ENCODE measurements at places on chromosomes 13 and 19. TPM values are rescaled to one million over a fixed set of nuclear protein-coding genes. Genes with fewer than 3 reads are reported as not detected.

- no peak for DNase-seq
These were observed 119.4 kb downstream of the SLC7A1 start for GRCh38 chr13:29476046-29476445.

DNA sequence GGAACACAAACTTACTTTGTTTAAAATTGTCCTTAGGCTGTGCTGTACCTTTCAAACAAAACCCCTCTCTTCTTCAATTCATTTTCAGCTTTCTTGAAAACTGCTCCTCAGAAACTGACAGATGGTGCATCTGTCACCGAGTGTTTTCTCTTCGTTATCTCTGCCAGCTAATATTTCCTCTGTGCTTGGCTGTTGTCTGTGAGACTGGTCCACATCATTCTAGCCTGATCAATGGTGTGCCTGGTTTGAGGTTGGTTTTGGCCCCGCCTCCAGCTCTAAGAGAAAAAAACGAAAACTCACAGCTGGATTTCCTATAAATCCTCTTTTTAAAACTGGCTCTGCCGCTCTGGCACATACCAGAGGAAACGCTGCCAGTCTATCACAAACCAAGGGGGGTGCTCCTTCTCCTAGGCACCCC, 79.7 kb downstream of the STARD13 start:
- DNase-seq: no peak

DNA sequence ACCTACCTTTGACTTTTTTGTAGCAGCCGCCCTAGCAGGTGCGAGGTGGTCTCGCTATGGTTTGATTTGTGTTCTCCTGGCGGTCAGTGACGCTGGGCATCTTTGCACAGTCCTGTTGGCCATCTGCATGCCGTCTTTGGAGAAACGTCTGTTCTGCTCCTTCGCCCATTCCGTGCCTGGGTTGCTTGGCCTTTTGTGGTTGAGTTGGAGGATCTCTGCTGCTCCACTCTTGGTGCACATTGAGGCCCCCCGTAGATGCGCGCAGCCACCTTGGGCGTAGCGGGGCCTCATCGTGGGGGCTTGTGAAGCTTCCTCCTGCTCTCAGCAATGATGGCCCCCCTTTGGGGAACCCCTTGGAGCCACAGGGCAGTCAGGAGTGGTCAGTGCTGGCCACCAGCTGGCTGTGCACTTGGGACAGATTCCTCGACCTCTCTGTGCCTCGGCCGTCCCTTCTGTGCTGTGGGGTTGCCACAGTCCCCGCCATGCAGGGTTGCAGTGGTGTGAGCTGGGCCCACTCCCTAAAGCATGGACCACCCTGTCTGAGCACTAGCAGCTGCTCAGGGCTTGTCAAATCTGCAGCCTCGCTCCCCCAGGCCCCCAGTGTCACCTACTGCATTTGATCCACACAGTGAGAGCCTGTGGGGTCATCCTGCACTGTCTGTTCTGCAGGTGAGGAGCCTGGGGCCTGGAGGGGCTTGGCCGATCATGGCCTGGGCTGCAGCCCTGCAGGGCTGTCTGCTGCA, 170.8 kb downstream of the KDM4B start:
- no peak for DNase-seq

DNA sequence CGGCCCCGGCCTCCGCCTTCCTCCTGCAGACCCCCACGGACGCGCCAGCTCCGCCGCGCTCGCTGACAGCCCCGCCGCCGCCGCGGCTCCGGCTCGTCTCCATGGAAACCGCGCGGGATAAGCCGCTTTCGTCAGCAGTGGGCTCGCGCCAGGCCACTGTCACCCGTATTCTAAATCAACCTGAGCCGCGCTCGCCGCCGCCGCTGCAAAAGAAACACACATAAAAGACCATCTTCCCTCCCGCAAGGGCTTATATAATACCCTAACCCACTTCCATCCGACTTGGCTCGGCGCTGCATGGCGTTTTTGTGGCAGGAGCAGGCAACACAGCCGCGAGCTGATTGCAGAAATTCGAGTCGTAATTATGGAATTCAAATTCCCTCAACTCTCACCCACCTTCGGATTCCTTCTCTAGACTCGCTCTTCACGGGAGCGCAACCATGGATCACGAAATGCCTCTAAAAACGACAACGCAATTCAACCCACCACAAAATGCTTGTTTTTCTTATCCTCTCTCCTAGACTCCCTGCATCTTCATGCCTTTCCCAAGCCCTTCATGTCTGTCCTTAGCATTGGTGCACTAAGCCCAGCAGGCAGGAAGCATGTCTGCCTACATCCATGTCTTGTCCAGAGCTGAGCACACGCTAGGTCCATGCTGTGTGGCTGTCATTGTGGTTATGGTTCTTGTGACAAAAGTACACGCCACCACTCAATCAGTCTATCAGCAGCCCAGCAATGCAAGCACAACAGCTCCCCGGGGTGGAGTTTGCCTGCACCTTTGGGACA, at the start of gene AMER2:
TSS of gene AMER2 (minus strand) at position 772 of the 786 bp plus-strand sequence. CDS start at position 103, 669 bp downstream.
- DNase-seq: peak; percentile 24

- DNase-seq: no peak
These were observed 128.6 kb upstream of the PEG3 start for GRCh38 chr19:56969156-56969555.

GRCh38 chr19:6947745-6948144, 60.4 kb downstream of the ADGRE1 start:
- no peak for DNase-seq

The ZNF486 gene
- total RNA-seq: 7.9 TPM

The SOHLH2 gene
- total RNA-seq: not detected

The PODNL1 gene
- not detected for total RNA-seq

The CLEC17A gene
- total RNA-seq: not detected

The MYO1F gene
- 45.9 TPM for total RNA-seq

The CERS1 gene
- total RNA-seq: not detected

The ZNF66 gene
- total RNA-seq: 15.3 TPM

The ZNF575 gene
- not detected for total RNA-seq

Measured in uterus (tissue), 4 donors.